ENCODE measurements at places on chromosomes 11 and 22.

- no peak for DNase-seq
Measured at GRCh38 chr11:65791719-65792213, 4.9 kb downstream of the OVOL1 start.

- no peak for DNase-seq
Measured at GRCh38 chr11:107385361-107385981, 72.2 kb downstream of the CWF19L2 start.

DNA sequence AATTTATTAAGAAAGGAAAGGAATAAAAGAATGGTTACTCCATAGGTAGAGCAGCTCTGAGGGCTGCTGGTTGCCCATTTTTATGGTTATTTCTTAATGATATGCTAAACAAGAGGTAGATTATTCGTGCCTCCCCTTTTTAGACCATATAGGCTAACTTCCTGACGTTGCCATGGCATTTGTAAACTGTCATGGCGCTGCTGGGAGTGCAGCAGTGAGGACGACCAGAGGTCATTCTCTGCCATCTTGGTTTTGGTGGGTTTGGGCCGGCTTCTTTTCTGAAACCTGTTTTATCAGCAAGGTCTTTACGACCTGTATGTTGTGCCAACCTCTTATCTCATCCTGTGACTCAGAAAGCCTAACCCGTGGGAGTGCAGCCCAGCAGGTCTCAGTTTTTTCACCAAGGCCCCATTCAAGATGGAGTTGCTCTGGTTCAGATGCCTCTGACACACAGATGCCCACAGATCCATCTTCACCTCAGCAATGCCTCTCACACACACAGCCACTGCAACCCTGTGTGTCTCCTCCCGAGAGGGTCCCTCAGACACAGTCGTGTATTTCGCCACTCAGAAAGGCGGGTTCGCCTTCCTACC lies 16.4 kb upstream of the JAM3 start:
- no peak for DNase-seq

DNA sequence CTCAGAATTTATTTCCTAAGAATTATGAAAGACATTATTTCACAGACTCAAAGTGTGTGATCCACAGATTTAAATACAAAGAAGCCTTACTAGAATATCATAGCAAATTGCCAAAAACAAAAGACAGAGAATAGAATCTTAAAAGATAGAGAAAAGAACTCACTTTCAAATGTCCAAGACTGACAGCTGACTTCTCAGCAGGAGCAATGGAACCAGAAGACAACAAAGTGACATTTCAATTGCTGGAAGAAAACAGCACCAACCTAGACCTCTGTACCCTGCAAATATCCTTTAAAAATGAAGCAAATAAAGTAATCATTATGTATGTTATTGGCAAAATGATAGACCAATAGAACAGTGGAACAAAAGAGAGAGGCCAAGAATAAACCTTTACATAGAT lies 109.2 kb downstream of the TTC17 start:
- DNase-seq, result no peak

- no peak for DNase-seq
Measured at GRCh38 chr11:33375688-33376311, 118.6 kb downstream of the HIPK3 start.

DNA sequence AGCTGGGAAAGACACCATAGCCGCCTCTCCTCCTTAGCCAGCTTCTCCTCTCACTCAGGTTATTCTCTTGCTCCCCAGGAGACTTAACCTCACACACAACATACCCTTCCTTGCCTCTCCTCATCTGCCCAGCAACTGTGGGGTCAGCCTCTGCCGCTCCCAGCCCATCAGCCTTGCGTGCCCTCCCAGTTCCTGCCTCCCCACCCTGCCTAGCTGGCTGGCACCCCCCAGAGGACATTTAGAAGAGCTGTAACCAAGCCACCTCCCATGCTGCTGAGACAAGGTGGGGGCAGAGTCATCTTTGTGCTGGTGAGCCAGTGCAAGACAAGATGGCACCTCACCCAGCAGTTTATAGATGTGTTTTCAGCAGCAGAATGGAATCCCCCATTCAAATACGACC lies 38.2 kb downstream of the TOM1 start:
- DNase-seq, result no peak

DNA sequence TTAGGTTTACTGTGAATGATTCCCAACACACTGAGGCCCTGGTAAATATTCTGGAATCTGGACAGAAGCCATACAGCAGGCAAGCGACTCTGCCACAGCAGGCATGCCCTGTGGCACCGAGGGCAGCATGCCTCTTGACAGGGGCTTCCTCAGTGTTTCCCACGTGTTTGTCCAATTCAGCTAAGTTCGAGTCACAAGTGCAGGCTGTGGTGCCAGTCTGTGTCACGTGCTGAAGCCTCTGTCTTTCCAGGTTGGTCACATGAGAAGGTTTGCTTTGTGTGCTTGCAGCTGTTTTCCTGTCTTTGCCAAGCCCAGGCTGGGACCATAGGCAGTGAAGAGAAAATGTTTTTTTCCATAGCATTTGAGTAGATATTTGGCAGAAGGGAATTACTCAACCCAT lies 2.4 kb upstream of the PPFIBP2 start:
- peak; percentile 33 for DNase-seq

GRCh38 chr11:61904539-61905048 lies 12.8 kb downstream of the RAB3IL1 start:
- DNase-seq, result no peak

- DNase-seq, result no peak
Measured at GRCh38 chr11:2517016-2517385, 72.2 kb downstream of the KCNQ1 start.

DNA sequence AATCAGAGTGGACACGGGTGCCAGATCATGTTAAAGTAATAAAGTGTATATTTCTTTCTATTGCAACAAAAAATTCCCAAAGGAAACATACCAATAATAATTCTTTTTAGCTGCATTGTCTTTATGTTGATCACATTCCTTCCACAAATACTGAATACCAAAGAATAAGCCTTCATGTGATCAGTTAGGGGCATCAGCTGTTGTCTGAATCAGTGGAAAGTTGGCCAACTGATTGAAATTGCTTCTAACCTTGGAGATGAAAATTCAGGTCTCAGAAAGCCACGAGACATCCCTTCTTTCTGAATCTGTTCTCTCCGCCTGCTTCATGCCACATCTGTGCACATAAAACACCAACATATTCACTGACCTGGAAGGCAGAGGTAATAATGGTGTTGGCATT lies 785.2 kb downstream of the KCNA4 start:
- no peak for DNase-seq
